ENCODE measurements at places on chromosomes 11 and 22.

- no peak for DNase-seq
Observed at GRCh38 chr22:24592058-24592850, 619 bp downstream of the LRRC75B start.

- peak; percentile 23 for DNase-seq
Observed at GRCh38 chr22:38412435-38413084, 42.4 kb downstream of the KCNJ4 start.

- DNase-seq, result no peak
Observed at GRCh38 chr22:46792841-46793261, 30.4 kb downstream of the TBC1D22A start.

DNA sequence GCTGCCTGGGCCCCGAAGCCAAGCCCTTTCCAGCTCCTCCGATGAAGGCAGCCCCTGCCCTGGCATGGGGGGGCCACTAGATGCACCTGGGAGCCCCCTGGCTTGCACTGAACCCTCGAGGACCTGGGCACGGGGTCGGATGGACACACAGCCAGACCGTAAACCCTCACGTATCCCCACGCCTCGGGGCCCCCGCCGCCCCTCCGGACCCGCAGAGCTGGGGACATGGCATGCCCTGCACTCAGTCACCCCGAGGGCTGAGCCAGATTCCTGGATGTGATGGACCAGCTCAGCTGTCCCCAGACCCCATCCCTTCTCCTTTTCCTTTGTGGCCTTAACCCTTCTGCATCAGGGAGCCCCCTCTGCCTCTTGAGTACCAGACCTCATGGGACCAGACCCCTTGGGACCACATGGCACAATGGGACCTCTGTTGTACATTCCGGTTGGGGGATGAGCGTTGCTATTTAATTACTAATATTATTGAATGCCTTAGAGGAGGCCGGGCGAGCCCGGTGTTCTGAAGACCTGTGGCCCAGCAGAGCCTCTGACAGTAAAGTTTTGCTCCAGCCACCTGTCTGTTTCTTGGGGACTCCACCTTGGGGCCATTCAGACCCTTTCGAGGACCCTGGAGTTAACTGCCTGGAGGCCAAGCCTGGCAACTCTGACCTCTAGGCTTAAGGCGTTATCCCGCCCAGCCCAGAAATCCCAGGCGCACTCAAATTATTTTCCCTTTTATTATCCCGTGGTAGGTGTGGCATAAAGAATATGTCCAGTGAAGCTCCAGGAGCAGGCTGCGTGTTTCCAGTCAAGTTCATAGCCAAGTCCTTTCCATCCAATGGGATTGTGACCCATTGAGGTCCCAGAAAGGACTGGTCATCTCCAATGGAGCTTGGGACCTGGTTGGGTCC, 3.0 kb downstream of the RASL10A start:
- DNase-seq, result no peak

GRCh38 chr11:1459764-1460395, 26.7 kb downstream of the MOB2 start:
- no peak for DNase-seq

DNA sequence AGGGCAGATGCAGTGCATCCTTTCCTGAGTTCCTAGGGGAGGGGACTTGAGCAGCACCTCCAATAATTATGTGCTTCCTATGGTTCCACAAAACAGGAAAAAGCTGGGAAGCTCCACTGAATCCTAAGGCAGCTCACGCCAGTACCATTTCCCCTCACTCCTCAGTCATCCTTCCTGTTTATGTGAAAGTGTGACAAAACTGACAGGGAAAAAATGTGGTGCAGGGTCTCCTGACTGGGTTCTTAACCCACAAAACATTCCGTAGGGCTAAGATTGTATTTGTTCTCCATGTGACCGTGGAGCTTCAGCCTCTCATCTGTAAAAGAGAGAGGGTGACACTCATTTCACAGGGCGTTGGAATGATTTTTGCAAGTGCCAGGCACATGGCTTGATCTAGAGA, 12.2 kb upstream of the LYVE1 start:
- no peak for DNase-seq

DNA sequence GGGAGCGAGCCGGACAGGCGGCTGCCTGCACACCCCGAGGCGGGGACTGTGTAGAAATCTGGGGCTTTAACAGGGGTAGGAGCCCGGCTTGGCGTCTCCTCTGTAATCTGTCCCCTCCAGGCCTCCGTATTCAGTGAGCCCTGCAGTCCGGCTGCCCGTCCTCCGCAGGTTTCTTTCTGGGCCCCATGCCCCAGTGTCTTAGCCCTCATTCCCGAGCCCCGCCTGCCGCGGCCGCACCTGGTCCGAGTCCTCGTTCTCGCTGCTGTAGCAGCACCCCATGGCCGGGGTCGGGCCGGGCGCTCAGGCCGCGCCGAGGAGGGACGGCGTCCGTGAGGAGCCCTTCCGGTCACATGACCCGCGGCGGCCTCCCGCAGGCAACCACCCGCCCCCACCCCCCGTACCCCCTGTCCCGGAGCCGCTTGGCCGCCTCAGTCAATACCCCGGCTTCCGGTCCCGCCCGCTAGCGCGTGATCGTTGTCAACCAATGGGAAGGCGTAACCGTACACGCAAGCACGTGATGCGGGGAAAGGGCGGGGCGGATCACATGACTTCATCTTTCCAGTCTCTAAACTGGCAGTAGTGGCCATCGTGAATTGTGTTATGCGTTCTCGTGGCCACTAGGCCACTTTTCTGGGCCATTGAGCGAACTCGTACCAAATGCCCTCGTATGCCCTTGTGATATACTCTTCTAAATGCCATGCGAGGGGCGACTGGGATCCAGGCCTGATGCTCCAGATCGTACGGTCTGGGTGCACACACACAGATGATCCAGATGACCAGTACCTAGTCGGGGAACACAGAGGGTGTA, at the start of gene LAMTOR1:
TSS of gene LAMTOR1 (minus strand) at position 352 of the 808 bp plus-strand sequence. CDS start at position 279, 73 bp downstream.
- peak; percentile 95 for DNase-seq

- no peak for DNase-seq
Observed at GRCh38 chr11:34600339-34601084, 20.4 kb upstream of the EHF start.

DNA sequence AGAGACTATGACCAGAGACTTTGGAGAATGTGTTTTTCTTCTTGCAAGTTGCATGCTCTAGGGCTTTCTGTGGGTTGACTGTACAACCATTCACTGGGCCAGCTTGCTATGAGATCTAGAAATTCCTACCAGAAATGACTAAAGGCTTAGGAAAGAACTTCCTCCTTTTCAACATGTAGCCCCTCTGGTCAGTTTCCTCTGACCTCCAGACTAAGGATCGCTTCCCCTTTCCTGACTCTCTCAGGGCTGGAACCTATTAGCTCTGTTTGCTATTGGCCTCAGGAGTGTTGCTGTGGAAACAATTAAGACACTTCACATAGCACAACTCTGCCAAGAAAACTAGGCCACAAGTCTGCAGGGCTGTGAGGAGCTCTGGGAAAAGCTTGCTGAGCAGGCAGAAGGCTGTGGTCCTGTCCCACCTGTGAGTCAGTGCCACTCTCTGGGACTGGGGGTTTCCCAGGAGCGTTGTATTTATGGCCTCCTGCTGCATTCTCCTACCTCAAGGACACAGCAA, 10.7 kb downstream of the CRY2 start:
- DNase-seq, result no peak

GRCh38 chr22:21568347-21569075, 997 bp downstream of the UBE2L3 start:
- no peak for DNase-seq

- DNase-seq, result no peak
Observed at GRCh38 chr11:129580278-129580677, 204.6 kb downstream of the BARX2 start.

- DNase-seq, result no peak
Observed at GRCh38 chr11:70472240-70472639, 73.9 kb downstream of the CTTN start.

GRCh38 chr11:65538915-65539743, 14.2 kb downstream of the SCYL1 start:
- no peak for DNase-seq

DNA sequence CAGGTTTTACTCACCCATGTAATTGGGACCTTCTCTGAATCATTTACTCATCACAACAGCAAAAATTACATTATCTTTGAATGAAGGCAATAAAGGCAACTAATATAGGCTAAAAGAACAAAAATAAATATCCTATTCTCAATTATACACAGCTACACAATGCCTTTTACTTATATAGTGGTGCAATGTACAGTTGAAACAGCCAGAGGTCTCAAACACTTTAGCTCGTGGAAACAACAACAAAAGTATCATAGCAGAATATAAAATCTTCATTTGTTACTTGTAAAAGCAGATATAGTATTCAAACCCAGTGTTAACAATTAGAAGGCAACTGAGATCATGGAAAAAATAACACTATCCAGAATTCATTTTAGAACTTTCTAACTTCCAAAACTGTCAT, 20.6 kb upstream of the CCDC34 start:
- no peak for DNase-seq

DNA sequence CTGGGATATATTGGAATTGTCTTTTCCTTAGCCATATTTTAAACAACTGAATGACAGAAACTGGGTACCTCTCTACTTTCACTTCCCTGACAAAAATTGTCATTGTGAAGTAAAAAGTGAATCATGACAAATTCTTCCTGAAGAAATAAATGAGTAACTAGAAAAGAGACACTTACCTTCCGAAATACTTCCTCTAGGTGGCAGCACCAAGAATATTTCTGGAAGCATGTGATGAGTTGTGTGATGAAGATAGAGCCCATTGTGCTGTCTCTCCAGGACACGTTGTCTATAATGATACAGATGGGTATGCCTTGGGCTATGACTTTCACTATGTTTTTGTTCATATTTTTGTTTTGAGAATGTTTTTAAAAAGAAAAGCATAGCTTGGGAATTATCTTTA, 21.5 kb downstream of the CASP4 start:
- DNase-seq, result no peak

GRCh38 chr11:120303004-120303637, 22.0 kb upstream of the TLCD5 start:
- peak; percentile 20 for DNase-seq

DNA sequence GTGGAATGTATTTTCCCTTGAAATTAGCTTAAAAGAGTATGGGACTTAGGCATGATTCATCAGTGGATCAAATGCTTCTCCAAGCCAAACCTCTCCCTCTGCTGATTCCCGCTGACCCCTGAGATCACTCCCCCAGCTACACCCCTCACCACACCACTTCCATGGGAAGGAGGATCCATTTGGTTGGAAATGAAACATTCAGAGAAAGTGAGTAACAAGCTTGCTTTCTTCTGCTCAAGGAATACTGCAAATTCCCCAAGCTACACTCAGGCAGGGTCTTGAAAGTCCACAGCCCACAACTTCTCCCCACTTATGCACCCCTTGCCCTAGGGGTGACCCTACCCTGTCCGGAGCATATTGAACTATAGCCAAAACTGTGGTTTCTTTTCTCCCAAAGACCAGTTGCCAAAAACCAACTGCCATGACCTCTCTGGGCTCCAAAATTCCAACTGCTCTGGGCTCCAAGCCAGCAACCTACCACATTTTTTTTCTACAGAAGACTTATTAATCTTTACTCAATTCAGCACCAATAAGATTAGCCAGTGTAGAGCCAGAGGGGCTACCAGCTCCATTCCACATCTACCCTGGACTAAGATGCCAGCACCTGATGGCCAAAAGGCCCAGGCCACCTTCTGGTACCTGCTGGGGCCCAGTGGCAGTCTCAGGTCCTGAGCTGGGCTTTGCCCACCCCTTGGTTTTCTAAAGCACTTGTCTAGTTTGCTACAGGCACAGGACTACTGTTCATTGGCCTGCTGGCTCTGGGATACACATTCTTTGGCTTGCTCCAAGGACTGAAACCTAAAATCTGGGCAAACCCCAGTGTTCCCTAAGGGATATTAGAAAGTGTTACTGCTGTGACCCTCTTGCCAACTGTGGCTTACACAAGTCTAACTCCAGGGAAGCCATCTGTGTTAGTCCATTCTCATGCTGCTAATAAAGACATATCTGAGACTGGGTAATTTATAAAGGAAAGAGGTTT, 101.1 kb downstream of the MICAL3 start:
- no peak for DNase-seq

- DNase-seq, result no peak
Observed at GRCh38 chr11:20450829-20451228, 63.3 kb downstream of the PRMT3 start.

GRCh38 chr11:27398400-27398770, 35.4 kb upstream of the CCDC34 start:
- no peak for DNase-seq

DNA sequence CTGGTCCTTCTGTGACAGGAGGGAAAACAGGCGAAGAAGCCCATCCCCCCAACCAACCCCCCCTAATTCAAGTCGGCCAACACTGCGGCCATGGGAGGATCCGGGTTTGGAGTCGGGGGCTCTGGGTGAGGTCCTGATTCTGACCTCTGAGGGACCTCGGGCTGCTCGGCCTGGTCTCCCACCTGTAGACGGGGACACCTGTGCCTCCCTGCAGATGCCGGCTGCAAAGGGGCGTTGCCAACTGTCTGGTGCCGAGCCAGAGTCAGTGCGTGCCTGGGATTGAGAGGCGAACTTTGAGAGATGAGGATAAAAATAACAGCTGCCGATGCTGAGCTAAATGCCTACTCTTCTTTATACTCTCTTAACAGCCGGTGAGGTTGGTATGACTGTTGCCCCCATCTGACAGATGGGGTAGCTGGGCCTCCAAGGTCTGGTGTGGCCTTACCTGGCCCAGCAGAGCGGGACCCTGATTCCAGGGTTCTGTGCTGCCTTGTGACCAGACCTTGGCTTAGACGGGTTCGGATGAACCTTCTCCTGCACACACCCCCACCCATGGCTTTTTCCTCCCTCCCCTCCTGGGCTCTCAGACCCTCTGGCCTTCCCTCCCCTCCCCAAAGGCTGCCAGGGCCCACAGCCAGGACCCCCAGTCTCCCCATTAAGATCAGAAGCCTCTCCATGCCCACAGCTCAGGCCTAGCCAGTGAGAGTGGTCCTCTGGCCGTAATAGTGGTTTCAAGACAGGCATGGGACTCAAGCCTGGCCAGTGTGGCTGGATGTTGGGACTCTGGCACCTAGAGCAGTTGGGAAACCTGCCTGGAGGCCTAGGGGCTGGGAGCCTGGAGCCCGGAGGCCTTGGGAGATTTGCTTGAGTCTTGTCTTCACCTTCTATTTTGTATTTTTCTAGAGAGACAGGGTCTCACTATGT, 41.7 kb downstream of the KCNJ4 start:
- DNase-seq, result no peak

DNA sequence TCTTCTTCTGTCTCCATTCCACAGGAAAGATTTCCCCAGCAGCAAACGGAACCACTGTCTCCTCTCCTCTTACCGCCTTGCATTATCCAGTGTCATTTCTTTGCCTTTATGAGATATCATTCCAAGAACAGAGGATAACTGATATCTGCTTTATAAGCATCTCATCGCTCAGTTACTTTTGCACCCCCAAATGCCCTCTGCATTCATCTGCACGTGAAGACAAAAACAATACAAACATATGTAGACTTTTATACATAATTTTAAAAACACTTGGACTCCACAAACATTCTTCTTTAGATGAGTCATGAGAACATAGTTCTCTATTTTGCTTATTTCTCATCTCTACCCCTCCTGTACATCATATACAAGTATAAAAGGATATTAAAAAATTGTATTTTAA, 512 bp upstream of the OR51T1 start:
- no peak for DNase-seq

DNA sequence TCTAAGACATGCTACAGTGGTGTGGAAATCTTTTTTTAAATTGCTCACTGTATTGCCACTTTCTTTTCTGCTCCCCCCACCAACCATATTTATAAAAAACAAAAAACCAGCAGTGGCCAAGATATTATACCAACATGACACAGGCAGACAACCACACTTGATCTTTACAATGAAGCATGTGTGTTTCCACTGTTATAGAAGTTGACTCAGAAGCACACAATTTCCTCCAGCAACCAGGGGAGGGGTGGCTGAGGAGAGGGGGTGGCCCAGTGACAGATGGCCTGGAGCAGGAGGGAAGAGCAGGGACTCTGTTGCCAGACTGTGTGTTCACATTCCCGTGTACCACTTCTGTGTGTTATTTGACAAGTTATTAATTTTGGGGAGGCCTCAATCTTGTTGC, 14.8 kb downstream of the CD59 start:
- DNase-seq, result no peak
